EH (cell line): ENCODE measurements at places on chromosomes 5 and 9.

- no peak for DNase-seq
Observed at GRCh38 chr9:129171993-129172751, 5.9 kb downstream of the IER5L start.

GRCh38 chr9:93061791-93062763, 3.6 kb downstream of the SUSD3 start:
- no peak for DNase-seq

DNA sequence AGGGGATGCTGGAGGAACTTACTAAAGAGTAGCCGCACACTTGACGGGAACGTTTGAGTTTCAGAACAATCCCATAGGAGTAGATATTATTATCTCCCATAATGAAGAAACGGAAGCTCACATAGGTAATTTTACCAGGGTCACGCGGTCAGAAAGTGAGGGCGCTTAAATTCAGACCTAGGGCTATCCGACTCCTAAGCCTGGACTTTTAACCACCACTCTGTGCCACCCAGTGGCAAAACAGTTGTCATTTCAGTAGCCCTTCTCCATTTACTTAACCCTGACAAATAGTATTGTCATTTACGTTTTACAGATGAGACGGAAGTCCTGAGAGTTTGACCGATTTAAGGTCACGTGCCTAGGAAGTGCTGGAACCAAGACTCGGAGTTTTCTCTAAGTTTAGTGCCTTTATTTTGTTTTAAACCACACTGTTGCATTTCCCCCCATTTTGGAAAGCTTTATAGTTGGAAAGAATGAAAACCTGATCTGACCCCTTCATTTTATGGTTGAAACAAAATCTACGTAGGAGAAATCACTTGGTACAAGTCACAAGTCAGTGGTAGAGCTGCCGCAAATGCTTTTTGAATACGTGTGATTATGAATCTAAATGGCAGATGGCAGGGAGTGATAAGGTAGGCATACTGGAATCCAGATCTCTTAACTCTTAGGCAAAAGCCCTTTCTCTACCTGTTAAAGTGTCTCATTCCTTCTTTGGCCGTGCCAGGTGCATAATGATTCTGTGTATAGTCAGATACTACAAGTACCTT, 650 bp downstream of the MRRF start:
- DNase-seq, result peak; percentile 49

GRCh38 chr9:37414503-37414943, 8.0 kb upstream of the GRHPR start:
- no peak for DNase-seq

DNA sequence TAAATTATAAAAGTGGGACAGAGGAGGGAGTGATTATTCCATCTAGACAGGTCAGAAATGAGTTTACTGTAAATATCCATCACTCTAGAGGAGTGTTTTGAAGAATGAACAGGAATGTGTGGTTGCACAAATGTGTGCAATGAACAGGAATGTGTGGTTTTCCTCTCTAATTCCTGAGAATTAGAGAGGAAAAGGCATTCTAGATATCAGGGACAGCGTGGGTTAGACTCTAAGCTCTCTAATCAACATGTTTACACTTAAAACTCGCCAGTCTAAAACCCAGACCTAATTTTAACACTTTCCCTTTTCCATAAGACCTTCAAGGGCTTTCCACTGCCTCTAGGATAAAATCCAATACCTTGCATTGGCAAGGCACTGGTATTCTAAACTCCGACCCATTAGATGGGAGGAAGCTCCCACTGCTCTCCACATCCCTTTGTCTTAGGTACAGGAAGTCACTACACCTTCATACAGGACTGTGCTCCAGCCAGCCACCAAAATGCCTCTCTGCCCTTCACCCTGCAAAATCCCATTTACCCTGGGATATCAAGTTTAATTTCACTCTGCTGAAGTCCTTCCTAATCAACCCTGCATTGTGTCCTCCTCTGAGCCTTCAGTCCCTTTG, 67.9 kb downstream of the NFIB start:
- peak; percentile 23 for DNase-seq

GRCh38 chr5:117065161-117065560, 490.5 kb upstream of the SEMA6A start:
- no peak for DNase-seq

GRCh38 chr5:68147659-68148058, 67.9 kb upstream of the PIK3R1 start:
- no peak for DNase-seq

DNA sequence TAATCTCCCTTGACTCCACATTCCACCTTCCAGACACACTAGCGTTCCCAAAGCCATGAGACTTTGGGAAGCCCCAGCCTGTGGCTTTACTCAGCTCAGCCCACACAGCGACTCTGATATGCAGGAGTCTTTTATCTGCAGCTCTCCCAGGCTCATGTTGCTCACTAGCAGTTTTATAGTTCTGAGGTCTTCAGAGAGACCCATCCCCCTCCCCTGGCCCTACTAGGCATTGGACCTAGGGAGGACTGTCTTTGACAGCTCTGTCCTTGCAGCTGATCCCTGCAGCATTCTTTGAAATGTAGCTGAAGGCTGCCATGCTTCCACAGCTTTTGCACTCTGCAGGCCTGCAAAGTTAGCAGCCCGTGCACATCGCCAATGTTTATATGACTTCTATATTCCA, 19.9 kb upstream of the CYLC2 start:
- DNase-seq, result no peak

DNA sequence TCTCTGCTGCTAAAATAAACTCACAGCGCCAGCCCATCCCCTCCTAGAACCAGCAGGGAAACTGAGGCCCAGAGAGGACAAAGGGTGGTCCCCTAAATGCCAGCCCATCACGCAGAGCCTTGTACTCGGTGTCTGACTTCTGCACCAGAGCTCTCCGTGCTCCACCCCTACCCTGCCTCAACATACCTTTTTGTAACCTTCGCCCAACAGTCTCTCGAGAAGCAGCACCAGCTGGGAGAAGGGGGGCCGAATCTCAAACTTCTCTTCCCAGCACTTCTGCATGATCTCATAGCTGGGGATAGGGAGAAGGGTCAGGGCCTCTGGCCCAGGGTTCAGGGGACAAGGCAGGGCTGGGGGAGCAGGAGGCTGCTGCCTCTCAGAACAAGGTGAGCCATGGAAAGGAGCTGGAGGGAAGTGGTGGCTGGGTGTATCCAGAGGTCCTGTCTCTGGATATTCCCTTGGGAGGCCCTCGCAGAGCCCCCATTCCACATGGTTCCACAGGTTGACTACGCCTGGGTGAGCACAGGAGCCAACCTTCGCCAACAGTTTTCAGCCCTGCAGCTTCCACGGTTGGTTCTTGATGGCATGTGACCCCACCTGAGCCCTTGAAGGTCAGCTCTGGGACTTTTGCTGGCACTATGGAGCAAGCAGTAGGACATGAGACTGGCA, 32.3 kb upstream of the CSF1R start:
- no peak for DNase-seq

DNA sequence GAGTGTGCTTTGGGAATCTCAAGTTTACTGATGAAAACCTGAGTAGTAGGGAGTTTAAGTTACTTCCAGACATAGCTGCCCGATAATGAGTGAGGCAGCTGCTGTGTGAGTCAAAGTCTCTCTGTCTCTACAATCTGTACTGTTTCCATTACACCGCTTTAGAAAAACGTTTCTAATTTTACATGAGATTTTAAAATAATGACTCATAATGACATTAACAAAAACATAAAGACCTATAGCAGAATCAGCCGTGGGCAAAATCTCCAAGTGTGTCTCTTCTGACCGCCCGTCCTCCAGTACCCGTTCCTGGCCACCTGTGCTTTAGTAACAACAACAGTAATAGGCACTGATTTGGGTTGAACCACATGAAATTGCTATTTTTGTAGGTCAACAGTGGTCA, 69.6 kb upstream of the PRRC1 start:
- DNase-seq, result peak; percentile 32

- DNase-seq, result no peak
Observed at GRCh38 chr9:121925935-121926334, 167.2 kb downstream of the TTLL11 start.

GRCh38 chr9:16553869-16554540, 316.5 kb downstream of the BNC2 start:
- no peak for DNase-seq

DNA sequence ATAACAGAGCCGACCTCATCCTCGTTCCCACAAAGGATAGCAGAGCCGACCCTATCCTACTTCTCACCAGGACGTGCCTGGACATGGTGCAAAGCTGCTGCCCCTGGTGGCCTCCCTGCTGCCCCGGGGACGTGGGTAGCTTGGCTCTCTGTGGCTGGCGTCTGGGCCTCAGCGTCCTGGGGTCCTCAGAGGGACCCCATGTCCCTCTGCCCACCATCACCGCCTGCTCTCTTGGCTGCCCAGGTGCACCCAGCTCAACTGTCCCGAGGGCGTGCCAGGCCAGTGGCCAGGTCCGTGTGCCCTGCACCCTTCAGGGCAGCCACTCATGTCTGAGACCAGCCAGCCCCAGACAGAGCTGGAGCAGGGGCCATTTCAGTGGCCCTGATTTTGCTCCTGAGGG, 8.5 kb downstream of the NKD2 start:
- no peak for DNase-seq

DNA sequence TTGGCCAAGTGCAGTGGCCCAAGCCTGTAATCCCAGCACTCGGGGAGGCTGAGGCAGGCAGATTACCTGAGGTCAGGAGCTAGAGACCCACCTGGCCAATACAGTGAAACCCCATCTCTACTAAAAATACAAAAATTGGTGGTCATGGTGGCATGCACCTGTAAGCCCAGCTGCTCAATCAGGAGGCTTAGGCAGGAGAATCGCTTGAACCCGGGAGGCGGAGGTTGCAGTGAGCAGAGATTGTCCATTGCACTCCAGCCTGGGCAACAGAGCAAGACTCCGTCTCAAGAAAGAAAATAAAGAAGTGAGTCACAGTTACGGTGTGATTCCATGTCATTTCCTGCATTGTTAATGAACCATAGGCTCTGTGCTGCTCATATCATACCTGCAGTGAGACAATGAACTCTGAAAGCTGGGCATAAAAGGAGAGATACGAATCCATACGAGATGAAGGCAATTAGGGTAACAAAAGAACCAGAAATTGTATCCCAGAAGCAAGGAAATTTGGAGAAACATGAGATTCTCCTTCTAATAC, 44.6 kb downstream of the TIMD4 start:
- DNase-seq, result no peak

DNA sequence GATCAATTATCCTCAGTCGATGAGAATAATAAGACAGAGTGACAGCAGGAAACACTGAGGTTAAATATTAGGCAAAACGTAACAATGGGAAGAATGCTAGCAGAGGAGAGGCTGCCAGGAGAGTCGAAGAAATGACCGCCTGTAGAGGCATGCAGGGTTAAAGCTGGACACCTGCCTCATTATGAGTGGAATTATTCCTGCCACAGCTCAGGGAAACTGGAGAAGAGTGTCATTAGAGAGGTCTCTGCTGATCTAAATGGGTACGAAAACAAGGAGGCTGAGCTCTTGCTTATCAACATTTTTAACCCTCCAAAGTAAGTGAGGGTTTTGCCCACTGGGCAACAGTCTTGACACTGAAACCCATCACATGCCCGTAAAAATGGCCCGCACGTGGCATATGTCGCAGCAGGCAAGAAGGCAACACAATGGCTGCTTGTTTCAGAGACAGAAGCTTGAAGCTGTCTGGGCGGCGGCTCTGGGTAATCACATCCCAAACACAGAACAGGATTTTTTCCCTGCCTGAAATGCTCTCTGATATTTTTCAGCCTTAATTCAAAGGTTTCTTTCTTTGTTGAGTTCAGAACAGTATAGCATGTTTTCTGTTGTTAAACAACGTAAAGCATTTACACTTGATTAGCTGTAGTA, 118.7 kb downstream of the MED27 start:
- no peak for DNase-seq

DNA sequence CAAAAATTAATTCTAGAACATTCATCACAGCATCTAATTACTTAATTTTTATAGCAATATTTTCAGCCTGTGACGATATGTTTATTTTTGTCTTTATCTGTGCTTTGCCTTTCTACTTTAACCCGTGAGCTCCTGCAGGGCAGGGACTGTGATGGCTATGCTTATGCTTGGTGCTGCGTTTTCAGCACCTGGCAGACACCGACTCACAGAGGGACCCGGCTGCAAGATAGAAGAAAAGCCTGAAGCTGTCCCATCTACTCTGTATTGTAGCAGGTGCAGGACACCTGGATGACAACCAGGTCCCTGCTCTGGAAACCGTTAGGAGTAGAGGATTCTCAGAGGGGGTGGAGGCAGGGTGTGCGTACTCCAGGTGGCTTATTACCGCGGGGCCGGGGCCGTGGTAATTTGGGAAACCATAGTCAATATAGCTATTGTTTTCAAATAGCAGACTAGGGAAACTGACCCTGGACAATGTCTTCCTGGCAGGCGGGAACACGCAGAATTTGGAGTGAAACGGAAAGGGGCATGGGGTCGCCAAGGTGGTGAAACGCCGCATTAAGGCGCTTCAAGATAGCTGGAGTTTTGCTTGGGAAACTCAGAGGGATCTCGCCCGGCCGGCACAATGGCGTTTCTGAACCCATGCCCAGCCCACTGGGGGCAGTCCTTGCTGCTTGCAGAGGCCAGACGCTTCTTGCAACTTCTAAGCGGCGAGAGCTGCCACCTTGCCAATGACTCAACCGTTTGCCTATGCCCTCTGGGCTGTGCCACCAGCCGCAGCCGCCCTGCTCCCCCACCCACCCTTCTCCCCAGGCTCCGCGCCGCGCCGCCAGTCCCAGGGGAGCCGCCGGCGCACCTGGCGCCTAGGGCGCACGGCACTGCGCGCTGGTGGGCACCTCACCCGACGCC, 140.1 kb upstream of the PALM2AKAP2 start:
- DNase-seq, result peak; percentile 28

DNA sequence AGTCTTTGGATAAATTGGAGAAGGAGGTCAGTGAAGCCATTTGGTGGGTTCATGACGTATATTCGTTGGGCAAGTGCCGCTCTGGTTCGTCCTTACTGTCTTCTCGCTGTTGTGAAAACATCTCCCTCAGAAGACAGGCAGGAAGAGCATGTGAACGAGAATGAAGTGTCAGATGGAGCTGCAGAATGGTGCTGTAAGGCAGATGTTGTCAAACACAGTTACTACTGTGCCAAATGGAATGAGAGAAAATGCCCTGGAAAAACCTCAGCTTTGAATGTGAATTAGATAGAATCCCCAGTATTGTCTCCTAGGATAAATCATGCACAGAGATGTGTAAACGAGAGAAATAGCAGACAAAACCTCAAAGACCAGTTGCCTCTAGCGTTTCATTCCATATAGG, 121.5 kb downstream of the CAMK4 start:
- no peak for DNase-seq
